ENCODE measurements at places on chromosomes 1 and 21.
A peak's percentile ranks its signal among the peaks of the same experiment; 100 is the strongest.

- DNase-seq: peak; percentile 44
- no peak overlapping the region for H3K4me3 ChIP-seq
- H3K27ac ChIP-seq: no peak overlapping the region
These were observed 51.0 kb downstream of the CASQ2 start for GRCh38 chr1:115717541-115717940.

DNA sequence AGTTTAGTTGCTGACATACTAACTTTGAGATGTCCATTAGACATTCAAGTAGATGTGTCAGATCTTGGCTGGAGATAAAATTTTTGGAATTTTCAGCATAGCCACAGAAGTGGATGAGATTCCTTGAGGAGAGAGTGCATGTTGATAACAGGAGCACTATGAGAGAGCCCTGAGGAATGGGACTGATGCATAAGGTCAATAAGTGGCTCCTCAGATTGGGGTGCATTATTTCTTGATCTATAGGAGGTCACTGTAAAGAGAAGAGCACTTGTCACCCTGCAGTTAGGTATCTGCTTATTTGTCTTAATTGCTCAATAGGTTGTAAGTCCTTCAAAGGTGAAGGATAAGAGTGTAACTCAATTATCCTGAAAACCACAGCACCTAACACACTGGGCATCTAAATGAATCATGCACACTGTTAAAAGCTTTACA, 52.0 kb upstream of the TACSTD2 start:
- no peak overlapping the region for H3K27ac ChIP-seq
- H3K27me3 ChIP-seq: no peaks in the 10 kb centered on the region
- no peaks in the 10 kb centered on the region for H3K36me3 ChIP-seq
- no peaks in the 10 kb centered on the region for H3K4me1 ChIP-seq

DNA sequence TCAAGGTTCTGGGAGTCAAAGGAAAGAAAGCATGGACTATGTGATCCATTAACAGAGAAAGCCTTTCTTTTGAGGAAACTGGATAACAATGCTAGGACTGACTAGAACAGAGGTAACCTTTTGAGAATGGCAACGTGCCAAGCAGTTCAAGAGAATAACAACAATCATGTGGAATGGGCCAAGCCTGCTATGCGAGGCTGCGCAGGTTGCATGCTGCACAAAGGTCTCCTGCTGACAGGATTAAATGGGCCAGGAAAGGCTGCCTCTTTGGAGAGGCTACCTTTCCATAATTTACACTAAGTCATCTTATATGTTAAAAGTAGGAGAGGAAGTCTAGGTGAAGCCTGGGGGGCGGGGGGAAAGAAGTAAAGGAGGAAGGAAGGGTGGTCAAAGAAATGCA, 5.8 kb downstream of the PCNX2 start:
- no peak overlapping the region for H3K27ac ChIP-seq
- H3K4me3 ChIP-seq: no peak overlapping the region
- no peaks in the 10 kb centered on the region for H3K4me1 ChIP-seq

- H3K27me3 ChIP-seq: no peaks in the 10 kb centered on the region
- H3K36me3 ChIP-seq: peaks cover 2% of the 10 kb centered on the region
- no peaks in the 10 kb centered on the region for H3K4me1 ChIP-seq
- no peak for DNase-seq
- no peak overlapping the region for H3K4me3 ChIP-seq
These were observed 37.9 kb downstream of the FABP3 start for GRCh38 chr1:31335007-31335406.

DNA sequence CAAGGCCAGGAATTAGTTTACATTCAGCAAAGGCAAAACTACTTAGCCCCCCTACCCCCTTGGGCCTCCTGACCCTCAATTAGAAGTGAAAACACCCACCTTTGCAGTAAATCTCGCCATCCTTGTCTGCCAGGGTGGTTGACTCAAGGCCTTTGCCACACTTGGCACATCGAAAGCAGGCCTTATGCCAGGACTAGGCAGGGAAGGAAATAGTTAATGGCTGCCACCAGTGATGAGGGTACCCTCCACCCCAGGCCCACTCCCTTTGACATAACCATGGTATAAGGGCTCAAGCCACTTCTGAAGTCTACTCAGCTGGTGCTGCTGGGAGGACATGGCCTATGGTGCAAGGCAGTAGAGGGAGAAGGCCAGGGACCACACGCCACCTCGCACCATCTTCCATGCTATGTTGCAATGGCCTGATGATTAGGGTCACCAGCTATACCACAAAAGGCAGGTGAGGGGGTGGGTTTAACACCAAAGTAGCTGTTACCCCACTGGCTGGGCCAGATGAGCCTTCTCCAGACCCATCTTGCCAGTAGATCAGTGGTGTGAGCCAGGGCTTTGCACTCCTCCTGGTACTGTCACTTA, 16.3 kb upstream of the PHLDA3 start:
- peaks cover 19% of the 10 kb centered on the region for H3K4me1 ChIP-seq
- peaks cover 9% of the 10 kb centered on the region for H3K27me3 ChIP-seq
- no peak for DNase-seq
- peaks cover 12% of the 10 kb centered on the region for H3K36me3 ChIP-seq
- no peak overlapping the region for H3K4me3 ChIP-seq

- H3K4me3 ChIP-seq: no peak overlapping the region
- no peak for DNase-seq
- H3K36me3 ChIP-seq: peaks cover 24% of the 10 kb centered on the region
- H3K27ac ChIP-seq: no peak overlapping the region
- peaks cover 29% of the 10 kb centered on the region for H3K4me1 ChIP-seq
These were observed 133.6 kb downstream of the TGFBR3 start for GRCh38 chr1:91752324-91752723.

DNA sequence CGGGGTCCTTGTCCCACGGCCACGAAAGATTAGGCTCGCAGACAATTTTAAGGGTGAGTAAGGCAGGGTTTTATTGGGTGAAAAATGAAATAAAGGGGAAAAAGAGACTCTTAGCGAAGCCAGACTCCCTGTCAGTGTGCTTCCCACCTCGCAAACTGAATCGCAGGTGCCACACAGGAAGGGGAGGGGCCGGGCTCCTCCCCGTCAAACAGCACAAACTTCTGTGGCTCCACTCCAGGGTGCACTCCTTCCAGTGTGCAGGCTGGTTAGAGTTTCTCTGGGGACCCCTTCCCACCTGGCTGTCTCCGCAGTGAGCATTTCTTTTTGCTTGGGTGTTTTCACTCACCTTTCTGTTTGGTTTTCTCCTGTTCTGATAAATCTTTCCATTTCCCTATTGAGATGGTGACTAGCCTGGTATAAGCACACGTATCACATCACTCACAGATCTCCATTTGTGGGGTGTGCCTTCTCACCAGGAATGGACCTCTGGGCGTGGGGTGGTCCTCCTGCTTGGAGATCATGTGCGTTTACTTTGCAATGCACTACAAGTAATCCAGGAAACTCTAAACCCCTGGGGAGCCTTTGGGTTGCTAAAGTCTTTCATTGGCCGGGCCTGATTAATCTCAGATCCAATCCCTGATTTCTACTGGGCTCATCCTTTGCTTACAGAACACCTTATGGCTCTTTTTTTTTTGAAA, 37.6 kb upstream of the GALNT2 start:
- H3K27ac ChIP-seq: no peak overlapping the region
- DNase-seq: peak; percentile 20
- no peaks in the 10 kb centered on the region for H3K27me3 ChIP-seq
- H3K4me3 ChIP-seq: no peak overlapping the region

DNA sequence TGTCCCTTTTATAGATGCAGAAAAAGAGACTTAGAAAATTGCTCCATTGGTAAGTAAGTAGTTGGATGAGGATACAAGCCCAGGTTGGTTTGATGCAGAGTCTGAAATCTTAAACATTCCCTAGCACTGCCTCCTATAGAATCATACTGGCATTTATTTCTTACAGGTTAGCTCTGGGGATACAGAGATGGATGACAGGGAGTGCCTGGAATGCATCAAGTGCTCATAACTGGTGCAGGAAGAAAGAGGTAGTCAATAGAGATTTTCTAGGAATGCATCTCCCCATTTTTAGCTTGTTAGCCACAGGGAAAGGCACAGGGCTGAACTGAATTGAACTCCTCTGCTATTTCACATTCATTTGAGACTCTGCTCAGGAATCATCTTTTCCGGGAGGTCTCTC, 269.0 kb upstream of the USP24 start:
- H3K27ac ChIP-seq: no peak overlapping the region
- no peak overlapping the region for H3K4me3 ChIP-seq
- no peak for DNase-seq

GRCh38 chr1:208556461-208556860, 312.3 kb upstream of the PLXNA2 start:
- no peak overlapping the region for H3K27ac ChIP-seq
- no peak overlapping the region for H3K4me3 ChIP-seq
- no peaks in the 10 kb centered on the region for H3K4me1 ChIP-seq
- H3K27me3 ChIP-seq: no peaks in the 10 kb centered on the region
- H3K36me3 ChIP-seq: no peaks in the 10 kb centered on the region

- no peak for DNase-seq
- H3K4me3 ChIP-seq: no peak overlapping the region
- H3K27ac ChIP-seq: no peak overlapping the region
- H3K4me1 ChIP-seq: no peaks in the 10 kb centered on the region
- H3K27me3 ChIP-seq: no peaks in the 10 kb centered on the region
These were observed 12.1 kb downstream of the FAM89A start for GRCh38 chr1:231027971-231028370.

DNA sequence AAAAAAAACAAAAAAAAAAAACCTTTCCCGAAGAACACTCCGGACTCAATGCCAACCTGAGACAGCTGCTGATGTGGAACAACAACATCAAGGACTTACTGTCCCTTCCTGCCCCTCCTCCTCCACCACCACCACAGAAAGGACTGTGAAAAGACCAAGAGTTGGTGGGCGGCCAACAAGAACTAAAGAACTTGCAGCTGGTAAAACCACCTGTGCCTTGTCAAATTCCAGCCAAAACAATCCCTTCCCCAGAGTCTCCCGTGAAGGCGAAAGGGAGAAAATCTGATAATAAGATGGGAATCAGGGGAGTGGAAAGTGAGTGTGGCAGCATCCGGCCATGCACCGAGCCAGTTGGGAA, 88.9 kb downstream of the PROX1 start:
- H3K27ac ChIP-seq: no peak overlapping the region
- H3K4me3 ChIP-seq: no peak overlapping the region
- DNase-seq: no peak
- H3K27me3 ChIP-seq: no peaks in the 10 kb centered on the region
- no peaks in the 10 kb centered on the region for H3K4me1 ChIP-seq

GRCh38 chr1:10625076-10625475, 150.3 kb downstream of the PEX14 start:
- peaks cover 12% of the 10 kb centered on the region for H3K36me3 ChIP-seq
- no peaks in the 10 kb centered on the region for H3K27me3 ChIP-seq
- no peak for DNase-seq
- no peak overlapping the region for H3K4me3 ChIP-seq
- H3K4me1 ChIP-seq: no peaks in the 10 kb centered on the region

DNA sequence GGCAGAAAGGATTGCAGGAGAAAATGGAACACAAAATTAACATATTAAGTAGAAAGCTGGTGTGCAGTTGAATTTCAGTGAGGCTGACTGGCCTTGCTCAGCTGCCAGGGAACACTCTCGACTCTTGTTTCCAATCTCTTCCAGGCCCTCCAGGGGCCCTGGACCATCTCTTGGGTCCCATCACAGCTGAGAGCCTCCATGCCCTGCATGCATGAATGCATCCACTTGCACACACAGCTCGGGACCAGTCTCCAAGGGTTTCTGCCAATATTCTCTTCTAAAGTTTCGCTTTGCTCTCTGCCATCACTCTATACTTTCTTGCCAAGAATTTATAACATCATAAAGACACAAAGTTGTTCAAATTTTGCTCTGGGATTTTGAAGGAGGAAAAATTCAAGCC, 200.3 kb downstream of the DSCAM start:
- H3K36me3 ChIP-seq: no peaks in the 10 kb centered on the region
- H3K4me1 ChIP-seq: no peaks in the 10 kb centered on the region
- no peak overlapping the region for H3K27ac ChIP-seq
- DNase-seq: no peak
- H3K4me3 ChIP-seq: no peak overlapping the region

DNA sequence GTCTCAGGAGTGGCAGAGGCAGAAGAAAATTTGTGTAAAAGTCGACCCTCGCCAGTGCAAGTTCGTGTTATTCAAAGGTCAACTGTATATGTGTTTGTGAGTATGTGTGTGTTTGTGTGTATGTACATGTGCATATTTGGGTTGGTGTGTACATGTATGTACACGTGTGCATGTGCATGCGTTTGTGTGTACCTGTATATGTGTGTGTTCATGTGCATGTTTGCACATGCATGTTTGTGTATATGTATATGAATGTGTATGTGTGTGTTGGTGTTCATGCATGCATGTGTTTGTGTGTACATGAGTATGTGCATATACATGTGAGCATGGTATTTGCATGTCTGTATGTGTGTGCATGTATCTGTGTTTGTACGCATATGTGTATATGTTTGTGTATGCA, 21.7 kb upstream of the TENT5C start:
- no peaks in the 10 kb centered on the region for H3K4me1 ChIP-seq
- H3K4me3 ChIP-seq: no peak overlapping the region
- H3K36me3 ChIP-seq: no peaks in the 10 kb centered on the region
- no peak for DNase-seq
- H3K27ac ChIP-seq: no peak overlapping the region
- no peaks in the 10 kb centered on the region for H3K27me3 ChIP-seq

- H3K27me3 ChIP-seq: no peaks in the 10 kb centered on the region
- peaks cover 8% of the 10 kb centered on the region for H3K4me1 ChIP-seq
- no peaks in the 10 kb centered on the region for H3K36me3 ChIP-seq
- no peak overlapping the region for H3K4me3 ChIP-seq
- DNase-seq: no peak
These were observed 421 bp upstream of the LCE3A start for GRCh38 chr1:152623203-152623844.

- no peaks in the 10 kb centered on the region for H3K27me3 ChIP-seq
- H3K36me3 ChIP-seq: no peaks in the 10 kb centered on the region
- H3K4me1 ChIP-seq: peaks cover 45% of the 10 kb centered on the region
- DNase-seq: peak; percentile 21
- H3K27ac ChIP-seq: peak overlapping the region; percentile 74
These were observed 114.6 kb upstream of the VAV3 start for GRCh38 chr1:108079440-108080025.

GRCh38 chr1:238001818-238002217, 111.1 kb upstream of the ZP4 start:
- no peak overlapping the region for H3K4me3 ChIP-seq
- no peak overlapping the region for H3K27ac ChIP-seq
- no peak for DNase-seq
- no peaks in the 10 kb centered on the region for H3K4me1 ChIP-seq

- H3K27me3 ChIP-seq: no peaks in the 10 kb centered on the region
- H3K36me3 ChIP-seq: no peaks in the 10 kb centered on the region
- no peaks in the 10 kb centered on the region for H3K4me1 ChIP-seq
- no peak overlapping the region for H3K4me3 ChIP-seq
- no peak overlapping the region for H3K27ac ChIP-seq
These were observed 337.5 kb upstream of the RUNX1 start for GRCh38 chr21:35386491-35387079.

DNA sequence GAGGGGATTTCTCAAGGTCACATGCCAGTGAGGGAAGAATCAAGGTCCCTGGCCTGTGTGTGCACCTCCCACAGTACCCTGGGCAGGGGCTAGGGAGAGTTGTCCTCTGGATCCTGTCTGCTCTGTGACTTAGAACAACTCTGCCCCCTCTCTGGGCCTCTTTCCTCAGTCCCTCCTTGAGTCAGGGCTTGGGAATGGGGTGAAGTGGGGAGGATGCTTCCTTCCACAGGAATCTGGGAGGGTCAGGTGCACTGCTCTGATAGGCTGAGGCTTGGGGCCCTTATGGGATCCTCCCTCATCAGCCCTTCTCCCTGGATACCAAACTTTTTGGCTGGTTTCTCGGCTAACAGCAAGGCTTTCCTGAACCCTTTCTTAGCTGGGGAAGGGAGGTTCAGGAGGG, 2.5 kb downstream of the TRNP1 start:
- DNase-seq: no peak
- H3K4me1 ChIP-seq: peaks cover 32% of the 10 kb centered on the region
- H3K27me3 ChIP-seq: peaks cover 23% of the 10 kb centered on the region
- no peak overlapping the region for H3K27ac ChIP-seq
- no peaks in the 10 kb centered on the region for H3K36me3 ChIP-seq

All from natural killer cell (primary cell).